ENCODE measurements at places on chromosomes 2 and 18.

DNA sequence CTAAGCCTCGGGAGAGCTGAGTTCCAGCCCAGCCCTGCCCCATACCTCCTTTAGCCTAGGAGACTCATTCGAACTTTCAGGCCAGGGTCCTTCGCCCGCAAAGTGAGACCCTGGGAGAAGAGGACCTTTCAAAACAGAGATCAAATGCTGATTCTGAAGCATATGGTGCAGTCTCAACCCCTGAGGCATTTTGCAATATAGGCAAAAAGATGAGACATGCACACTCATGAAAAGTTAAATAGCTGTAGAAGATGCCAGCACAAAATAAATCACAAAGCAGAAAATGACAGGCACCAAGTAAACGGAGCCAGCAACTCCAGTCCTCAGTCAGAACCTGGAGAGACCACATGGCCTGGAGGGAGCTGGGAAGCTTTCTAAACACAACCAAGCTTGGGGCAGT, 542.7 kb upstream of the RAB6C start:
- no peak for DNase-seq

DNA sequence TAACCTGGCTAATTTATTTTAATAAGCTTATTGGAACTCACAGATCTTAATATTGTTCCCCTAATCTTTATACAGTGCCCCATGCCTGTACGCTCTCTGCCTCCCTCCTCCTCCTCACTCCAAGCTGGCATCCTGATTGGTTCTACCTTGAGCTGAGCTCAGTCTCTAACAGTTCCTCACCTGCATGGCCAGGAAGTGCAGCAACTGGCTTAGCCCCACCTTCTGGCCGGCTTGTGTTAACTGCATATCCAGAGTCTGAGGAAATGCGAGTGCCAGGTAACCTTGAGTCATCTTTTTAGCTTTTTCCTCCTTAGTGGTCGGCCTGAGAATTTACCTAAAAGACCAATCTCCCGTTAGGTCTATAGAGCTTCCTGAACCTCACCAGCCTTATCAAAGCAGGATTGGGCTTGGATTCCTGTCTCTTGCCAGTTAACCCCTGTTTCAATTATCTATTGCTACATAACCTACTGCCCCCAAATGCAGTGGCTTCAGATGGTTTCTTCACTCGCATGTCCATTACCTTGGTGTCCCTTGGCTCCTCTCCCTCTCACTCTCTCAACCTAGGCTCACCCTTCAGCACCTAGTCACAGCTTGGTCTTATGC, 89.5 kb upstream of the STK39 start:
- DNase-seq: peak; percentile 44

- peak; percentile 66 for DNase-seq
Observed at GRCh38 chr2:46351750-46352138, 54.5 kb downstream of the EPAS1 start.

- no peak for DNase-seq
Observed at GRCh38 chr2:48471048-48471474, 58.9 kb upstream of the STON1 start.

DNA sequence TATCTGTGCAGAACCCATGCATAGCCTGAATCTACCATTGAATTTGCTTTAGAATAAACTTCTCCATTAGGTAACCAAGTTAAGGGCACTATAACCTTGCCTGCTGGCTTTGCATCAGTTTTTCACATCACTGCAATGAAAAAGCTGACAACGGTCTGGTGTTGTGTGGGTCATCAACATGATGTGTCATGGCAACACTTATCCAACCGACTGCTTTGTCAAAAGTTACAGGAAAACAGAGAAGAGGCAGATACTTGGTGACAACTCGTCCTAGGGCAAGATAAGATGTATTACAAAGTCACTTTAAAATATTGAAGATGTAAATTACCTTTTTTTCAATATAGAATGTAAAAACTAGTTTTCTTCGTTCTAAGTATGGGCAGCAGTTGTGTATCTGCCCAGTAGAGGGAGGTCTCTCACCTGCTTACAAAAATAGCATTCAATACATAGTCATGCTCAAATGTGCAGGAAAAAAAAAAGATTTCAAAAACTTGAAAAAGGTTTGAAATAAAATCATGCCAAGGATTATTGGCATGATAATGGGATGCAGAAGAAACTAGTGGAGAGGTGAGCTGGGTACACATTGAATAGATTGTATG, 96.3 kb downstream of the EVA1A start:
- DNase-seq: no peak
